K562 (cell line): ENCODE measurements at places on chromosomes 4 and X. TPM values are rescaled to one million over a fixed set of nuclear protein-coding genes. Genes with fewer than 3 reads are reported as not detected.
A peak's percentile ranks its signal among the peaks of the same experiment; 100 is the strongest.

DNA sequence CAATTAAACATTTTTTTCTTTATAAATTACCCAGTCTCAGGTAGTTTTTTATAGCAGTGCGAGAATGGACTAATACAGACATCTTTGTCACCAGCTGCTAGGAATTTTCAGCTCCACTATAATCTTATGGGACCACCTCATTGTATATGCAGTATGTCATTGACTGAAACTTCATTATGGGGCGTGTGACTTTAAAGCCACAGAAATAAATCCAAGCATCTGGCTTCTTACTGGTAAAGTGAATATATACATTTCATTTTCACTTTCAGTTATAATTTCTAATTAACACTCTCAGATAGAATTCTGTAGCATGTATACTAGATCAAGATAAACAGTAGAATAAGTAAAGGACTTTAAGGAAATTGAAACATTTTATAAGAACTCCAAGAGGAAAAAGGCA lies 21.9 kb downstream of the IL15 start:
- no peaks in the 10 kb centered on the region for H3K27me3 ChIP-seq
- no peaks in the 10 kb centered on the region for H3K36me3 ChIP-seq
- no peaks in the 10 kb centered on the region for H3K4me1 ChIP-seq
- H3K4me3 ChIP-seq = no peak overlapping the region
- H3K27ac ChIP-seq = no peak overlapping the region

DNA sequence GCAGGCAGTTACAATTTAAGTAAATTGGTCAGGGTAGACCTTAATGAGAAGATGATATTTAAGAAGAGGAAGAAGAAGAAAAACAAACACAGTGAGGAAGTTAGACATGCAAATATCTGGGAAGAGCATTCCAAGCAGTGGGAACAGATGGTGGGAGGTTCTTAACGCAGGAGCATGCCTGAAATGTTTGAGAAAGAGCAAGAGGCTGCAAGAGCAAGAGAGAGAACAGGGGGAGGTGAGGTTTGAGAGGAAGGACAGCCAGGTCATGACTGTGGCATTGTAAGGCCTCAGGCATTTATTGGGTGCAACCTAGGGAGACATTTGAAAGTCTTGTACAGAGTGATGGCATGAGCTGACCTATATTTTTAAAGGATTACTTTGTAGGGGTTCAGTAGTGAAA lies 136.0 kb downstream of the UGT8 start:
- H3K36me3 ChIP-seq = no peaks in the 10 kb centered on the region
- H3K4me3 ChIP-seq = no peak overlapping the region
- no peaks in the 10 kb centered on the region for H3K4me1 ChIP-seq
- no peaks in the 10 kb centered on the region for H3K27me3 ChIP-seq
- DNase-seq = no peak

GRCh38 chrX:28016823-28017222 lies 35.6 kb upstream of the DCAF8L1 start:
- no peaks in the 10 kb centered on the region for H3K4me1 ChIP-seq
- no peak overlapping the region for H3K4me3 ChIP-seq
- no peaks in the 10 kb centered on the region for H3K27me3 ChIP-seq
- no peak overlapping the region for H3K27ac ChIP-seq

GRCh38 chr4:76257824-76258223 lies 6.3 kb downstream of the FAM47E start:
- no peak overlapping the region for H3K27ac ChIP-seq
- no peaks in the 10 kb centered on the region; the same call in 1 of the 2 replicates for H3K4me1 ChIP-seq
- H3K27me3 ChIP-seq = no peaks in the 10 kb centered on the region
- DNase-seq = no peak
- H3K4me3 ChIP-seq = no peak overlapping the region
- H3K36me3 ChIP-seq = no peaks in the 10 kb centered on the region

GRCh38 chr4:106116025-106116424 lies 200.0 kb downstream of the TBCK start:
- no peak overlapping the region for H3K27ac ChIP-seq
- no peak for DNase-seq
- H3K27me3 ChIP-seq = no peaks in the 10 kb centered on the region
- no peaks in the 10 kb centered on the region for H3K36me3 ChIP-seq
- H3K4me3 ChIP-seq = no peak overlapping the region

GRCh38 chr4:88659055-88659889 lies 38.4 kb downstream of the NAP1L5 start:
- H3K4me3 ChIP-seq = no peak overlapping the region
- peak; percentile 22 for DNase-seq
- no peaks in the 10 kb centered on the region for H3K4me1 ChIP-seq

GRCh38 chr4:139177049-139177868 lies at the start of gene ELF2:
ELF2 (minus strand) TSS chr4:139177218; CDS start chr4:139137701, 39,517 bp downstream.
- H3K27ac ChIP-seq = peak within 1 kb of the TSS; percentile 98
- peak within 1 kb of the TSS; percentile 98 for H3K4me3 ChIP-seq
- no peaks in the 10 kb centered on the region for H3K27me3 ChIP-seq
- peaks cover 22% of the 10 kb centered on the region; the same call in 2 of the 3 replicates for H3K4me1 ChIP-seq
- no peaks in the 10 kb centered on the region for H3K36me3 ChIP-seq

GRCh38 chr4:184575306-184575705 lies 73.9 kb downstream of the CASP3 start:
- no peaks in the 10 kb centered on the region for H3K36me3 ChIP-seq
- H3K27ac ChIP-seq = no peak overlapping the region
- H3K4me1 ChIP-seq = no peaks in the 10 kb centered on the region
- no peaks in the 10 kb centered on the region for H3K27me3 ChIP-seq
- DNase-seq = no peak
- H3K4me3 ChIP-seq = no peak overlapping the region

DNA sequence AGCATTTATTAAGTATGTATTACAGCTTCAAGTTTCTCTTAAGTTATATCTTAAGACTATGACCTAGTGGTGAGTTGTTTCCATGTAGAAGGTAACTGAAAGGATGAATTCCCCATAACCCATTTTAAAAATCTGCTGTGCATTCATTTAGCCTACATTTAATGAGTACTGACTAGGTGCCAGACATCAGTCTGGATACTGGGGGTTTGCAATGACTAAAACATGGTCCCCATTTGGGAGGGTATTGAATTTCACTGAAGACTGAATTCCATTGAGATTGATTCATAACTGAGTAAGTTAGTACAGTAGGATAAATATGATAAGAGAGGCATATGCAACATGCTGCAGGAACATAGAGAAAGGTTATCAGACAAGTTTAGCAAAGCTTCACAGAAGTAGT lies 241.5 kb downstream of the FRAS1 start:
- H3K4me1 ChIP-seq = no peaks in the 10 kb centered on the region
- no peak overlapping the region for H3K4me3 ChIP-seq
- DNase-seq = no peak
- no peaks in the 10 kb centered on the region for H3K36me3 ChIP-seq

GRCh38 chr4:77052352-77052751 lies 23.4 kb downstream of the CCNI start:
- peaks cover 90% of the 10 kb centered on the region for H3K36me3 ChIP-seq
- DNase-seq = peak; percentile 52
- H3K4me1 ChIP-seq = no peaks in the 10 kb centered on the region
- no peak overlapping the region for H3K4me3 ChIP-seq
- H3K27ac ChIP-seq = no peak overlapping the region
- no peaks in the 10 kb centered on the region for H3K27me3 ChIP-seq

DNA sequence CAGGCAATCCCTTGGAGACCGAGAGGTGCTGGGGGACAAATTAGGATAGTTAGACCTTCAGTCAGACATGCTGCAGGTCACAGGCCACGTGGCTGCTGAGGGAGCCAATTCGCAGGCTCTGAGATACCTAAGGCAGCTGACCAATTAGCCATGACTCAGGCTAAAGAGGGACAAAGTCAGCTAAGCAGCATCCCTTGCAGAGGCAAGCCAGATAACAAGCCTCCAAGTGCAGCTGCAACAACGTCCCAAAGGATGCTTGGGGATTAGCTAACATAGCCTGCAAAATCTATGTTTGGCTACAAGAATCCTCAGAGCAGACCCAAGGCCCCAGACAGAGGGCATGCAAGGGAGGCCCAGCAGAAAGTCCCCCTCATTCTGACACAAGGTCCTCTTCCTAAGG lies 93.5 kb downstream of the SEL1L3 start:
- H3K36me3 ChIP-seq = peaks cover 11% of the 10 kb centered on the region; the same call in 1 of the 3 replicates
- no peak for DNase-seq
- no peak overlapping the region for H3K4me3 ChIP-seq
- no peaks in the 10 kb centered on the region for H3K4me1 ChIP-seq
- no peak overlapping the region for H3K27ac ChIP-seq

DNA sequence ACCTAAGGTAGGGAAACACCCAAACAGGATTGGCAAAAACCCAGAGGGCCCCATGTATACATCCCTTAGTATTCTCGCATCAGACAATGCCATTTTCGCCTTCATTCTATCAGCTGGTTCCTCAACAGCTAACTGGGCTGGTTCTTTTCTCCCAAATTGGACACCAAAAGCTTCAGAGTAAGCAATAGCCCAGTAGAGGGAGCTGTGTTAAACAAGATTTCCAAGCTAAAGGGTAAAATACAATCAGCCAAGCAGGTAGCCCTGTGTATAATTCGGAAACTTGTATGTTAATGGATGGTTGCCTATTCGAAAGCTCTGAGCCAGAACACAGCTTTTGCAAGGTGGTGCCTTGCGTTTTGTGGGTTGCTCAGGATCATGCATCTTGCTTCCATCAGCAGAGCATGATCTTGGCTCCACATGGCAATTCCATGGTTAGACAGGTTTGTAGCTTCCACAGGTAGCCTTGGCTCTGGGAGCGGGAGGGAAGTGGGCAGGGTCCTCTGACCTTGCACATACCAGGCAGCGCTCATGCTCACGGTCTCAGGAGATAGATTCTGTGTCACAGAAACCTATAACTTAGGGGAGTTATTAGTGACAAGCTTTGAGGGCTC lies 115.2 kb upstream of the LNX1 start:
- H3K27me3 ChIP-seq = peaks cover 11% of the 10 kb centered on the region
- H3K4me1 ChIP-seq = no peaks in the 10 kb centered on the region
- H3K27ac ChIP-seq = no peak overlapping the region
- H3K4me3 ChIP-seq = no peak overlapping the region
- no peaks in the 10 kb centered on the region for H3K36me3 ChIP-seq
- DNase-seq = peak; percentile 13

GRCh38 chrX:43641691-43642090 lies 14.4 kb upstream of the MAOA start:
- H3K4me3 ChIP-seq = no peak overlapping the region
- no peaks in the 10 kb centered on the region for H3K27me3 ChIP-seq
- no peak for DNase-seq
- no peaks in the 10 kb centered on the region for H3K36me3 ChIP-seq
- H3K4me1 ChIP-seq = peaks cover 3% of the 10 kb centered on the region; the same call in 1 of the 3 replicates
- H3K27ac ChIP-seq = no peak overlapping the region

DNA sequence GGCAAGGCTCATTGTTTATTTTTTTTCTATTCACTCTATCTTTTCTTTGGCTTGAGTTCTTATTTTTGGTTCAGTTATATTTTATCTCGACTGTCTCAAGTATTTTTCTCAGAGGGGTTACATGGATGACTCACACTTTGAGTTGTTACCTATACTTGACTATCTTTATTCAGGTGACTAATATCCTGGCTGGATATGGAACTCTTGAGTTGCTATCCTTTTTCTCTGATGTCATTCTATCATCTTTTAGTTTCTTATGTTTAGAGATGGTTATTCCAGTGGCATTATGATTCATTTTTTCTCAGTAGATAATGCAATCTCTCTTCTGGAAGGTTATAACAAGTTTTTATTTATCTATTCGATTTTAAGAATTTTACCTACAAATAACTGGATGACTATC lies 117.9 kb downstream of the COX18 start:
- no peak overlapping the region for H3K27ac ChIP-seq
- H3K4me3 ChIP-seq = no peak overlapping the region
- H3K36me3 ChIP-seq = no peaks in the 10 kb centered on the region
- no peaks in the 10 kb centered on the region for H3K4me1 ChIP-seq

DNA sequence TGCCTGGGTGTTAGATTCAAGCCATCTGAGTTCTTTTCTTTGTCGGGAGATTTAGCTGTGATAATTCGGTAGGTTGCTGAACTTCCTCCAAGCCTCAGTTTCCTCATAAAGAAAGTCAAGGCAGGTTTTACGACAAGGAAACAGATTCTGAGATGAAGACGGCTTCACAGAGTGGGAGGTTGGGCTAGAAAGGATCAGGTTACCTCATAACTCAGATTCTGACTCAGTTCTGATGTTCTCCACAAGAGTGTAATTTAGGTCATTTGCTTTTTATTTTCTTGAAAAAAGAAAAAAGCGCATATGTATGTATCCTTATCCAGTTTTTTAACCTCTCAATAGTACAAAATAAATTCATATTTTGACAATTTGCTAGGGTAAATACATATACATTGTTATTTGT lies 47.2 kb upstream of the ELOVL6 start:
- H3K27me3 ChIP-seq = no peaks in the 10 kb centered on the region
- peaks cover 38% of the 10 kb centered on the region for H3K4me1 ChIP-seq
- DNase-seq = no peak
- H3K27ac ChIP-seq = no peak overlapping the region
- H3K36me3 ChIP-seq = no peaks in the 10 kb centered on the region

DNA sequence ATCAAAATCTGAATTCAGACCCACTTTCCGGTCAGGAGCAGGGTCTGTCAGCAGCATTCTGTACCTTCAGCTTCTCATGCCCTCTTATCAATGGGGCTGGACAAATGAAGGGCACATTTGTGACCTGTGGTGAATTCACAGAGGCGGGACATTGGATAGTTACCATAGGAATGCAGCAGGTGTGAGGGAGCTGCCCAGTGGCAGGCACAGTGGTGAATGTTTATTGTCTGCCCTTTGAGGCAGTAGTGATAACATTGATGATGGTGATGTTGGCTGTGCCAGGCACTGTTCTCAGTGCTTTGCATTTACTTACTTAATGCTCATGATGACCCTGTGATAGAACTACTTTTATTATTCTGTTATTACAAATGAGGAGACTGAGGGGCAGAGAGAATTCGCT lies 101.2 kb upstream of the KIT start:
- no peaks in the 10 kb centered on the region for H3K27me3 ChIP-seq
- no peak for DNase-seq
- H3K36me3 ChIP-seq = no peaks in the 10 kb centered on the region
- H3K4me1 ChIP-seq = no peaks in the 10 kb centered on the region; the same call in 2 of the 3 replicates

The TMSB15C gene
- total RNA-seq = not detected in 2 replicates

The MAGEA12 gene
- 76.2 and 80.4 TPM in 2 replicates for total RNA-seq

The JCHAIN gene
- total RNA-seq = 0.27 and 0.33 TPM in 2 replicates

The GUF1 gene
- 37.0 and 38.5 TPM in 2 replicates for total RNA-seq

The OTC gene
- total RNA-seq = not detected in 2 replicates

The NPY2R gene
- not detected in 2 replicates for total RNA-seq
